ENCODE measurements at places on chromosomes 1 and 21.

DNA sequence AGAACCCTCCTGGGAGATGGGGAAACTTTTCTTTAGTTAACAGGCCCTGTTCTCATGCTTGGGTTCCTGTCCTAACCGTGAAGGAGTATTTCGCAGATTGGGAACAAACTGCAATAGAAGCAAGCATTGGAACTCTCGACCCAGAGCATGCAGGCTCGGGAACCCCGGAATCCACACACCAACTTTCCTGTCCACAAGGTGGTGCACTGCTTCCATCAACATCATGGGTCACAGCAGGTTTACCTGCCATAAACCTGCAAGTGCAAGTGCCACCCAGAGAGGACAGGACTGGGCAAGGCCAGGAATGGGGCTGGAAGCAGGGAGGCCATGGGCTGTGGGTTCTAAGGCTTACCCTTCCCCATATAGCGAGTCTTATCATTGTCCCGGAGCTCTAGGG lies 6.9 kb downstream of the ENO1 start:
- no peak for DNase-seq
- peaks cover 93% of the 10 kb centered on the region for H3K36me3 ChIP-seq
- peak overlapping the region; percentile 61 for H3K27ac ChIP-seq
- peaks cover 57% of the 10 kb centered on the region for H3K4me1 ChIP-seq
- H3K27me3 ChIP-seq, result no peaks in the 10 kb centered on the region

DNA sequence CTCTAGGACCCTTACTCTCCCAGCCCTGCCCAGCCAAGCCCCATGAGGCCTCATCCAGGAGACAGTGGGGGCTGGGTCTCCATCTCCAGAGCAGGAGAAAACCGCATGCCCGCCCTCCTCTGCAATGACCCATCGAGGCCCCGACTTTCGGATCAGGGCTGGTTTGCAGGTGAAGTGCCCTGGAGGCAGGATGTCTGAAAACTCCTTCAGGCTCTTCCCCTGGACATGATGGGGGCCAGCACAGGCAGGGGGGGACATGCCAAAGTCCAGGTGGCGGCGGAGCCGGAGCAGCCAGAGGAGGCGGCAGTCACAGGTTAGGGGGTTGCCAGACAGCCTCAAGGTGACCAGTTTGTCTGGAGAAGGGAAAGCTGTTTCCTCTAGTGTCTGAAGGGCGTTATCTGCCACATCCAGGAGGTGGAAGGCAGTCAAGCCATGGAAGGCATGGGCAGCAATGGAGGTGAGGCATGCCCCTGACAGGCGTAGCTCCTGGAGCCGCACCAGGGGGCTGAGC lies 3.9 kb downstream of the LINGO4 start:
- DNase-seq, result no peak
- peaks cover 7% of the 10 kb centered on the region for H3K27me3 ChIP-seq
- H3K4me1 ChIP-seq, result peaks cover 8% of the 10 kb centered on the region
- H3K36me3 ChIP-seq, result no peaks in the 10 kb centered on the region
- no peak overlapping the region for H3K4me3 ChIP-seq
- H3K27ac ChIP-seq, result no peak overlapping the region

DNA sequence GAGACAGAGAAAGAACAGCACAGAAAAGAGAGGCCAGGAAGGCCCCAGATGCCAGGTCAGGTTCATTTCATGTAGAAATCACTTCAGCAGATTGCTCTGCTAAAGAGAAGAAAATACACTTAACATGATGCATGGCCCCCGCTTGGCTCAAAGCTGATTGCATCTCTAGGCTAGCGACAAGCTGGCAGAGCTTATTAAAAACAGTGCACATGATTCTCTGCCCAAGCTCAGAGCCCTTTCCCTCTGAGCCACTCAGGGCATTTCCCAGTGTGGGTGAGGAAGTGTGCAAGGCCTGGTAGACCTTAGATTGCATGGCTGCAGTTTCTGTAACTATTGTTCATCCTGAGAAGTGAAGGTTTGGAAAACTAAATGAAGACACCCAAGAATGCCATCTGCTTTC lies 3.3 kb upstream of the CAPN9 start:
- H3K27ac ChIP-seq, result no peak overlapping the region
- DNase-seq, result no peak
- H3K4me3 ChIP-seq, result no peak overlapping the region
- H3K27me3 ChIP-seq, result peaks cover 7% of the 10 kb centered on the region
- H3K4me1 ChIP-seq, result peaks cover 4% of the 10 kb centered on the region

GRCh38 chr1:53176452-53177208 lies 20.0 kb upstream of the CPT2 start:
- H3K36me3 ChIP-seq, result no peaks in the 10 kb centered on the region
- no peak for DNase-seq
- H3K27ac ChIP-seq, result no peak overlapping the region

- H3K27me3 ChIP-seq, result peaks cover 28% of the 10 kb centered on the region
- no peaks in the 10 kb centered on the region for H3K36me3 ChIP-seq
- no peak overlapping the region for H3K27ac ChIP-seq
Measured at GRCh38 chr1:203101813-203102634, 16.2 kb upstream of the MYOG start.

DNA sequence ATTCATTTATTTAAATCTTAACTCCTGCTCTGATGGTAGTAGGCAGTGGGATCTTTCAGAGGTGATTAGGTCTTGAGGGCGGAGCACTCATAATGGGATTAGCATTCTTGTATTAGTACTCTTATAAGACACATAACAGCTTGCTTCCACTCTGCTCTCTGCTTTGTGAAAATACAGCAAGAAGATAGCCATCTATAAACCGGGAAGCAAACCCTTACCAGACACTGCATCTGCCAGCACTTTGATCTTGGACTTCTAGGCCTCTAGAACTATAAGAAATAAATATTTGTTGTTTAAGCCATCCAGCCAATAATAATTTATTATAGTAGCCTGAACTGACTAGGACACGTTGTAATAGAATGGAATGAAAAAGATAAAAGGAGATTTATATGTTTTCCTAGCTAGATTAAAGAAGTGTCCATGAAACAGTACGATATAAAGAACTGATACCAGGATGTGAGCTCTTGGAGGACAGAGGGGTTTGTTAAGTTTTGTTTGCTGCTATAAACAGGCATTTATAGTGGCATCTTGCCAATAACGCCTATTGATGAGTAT lies 869.9 kb downstream of the MRPL39 start:
- H3K4me3 ChIP-seq, result no peak overlapping the region
- no peak for DNase-seq
- no peaks in the 10 kb centered on the region for H3K4me1 ChIP-seq
- no peaks in the 10 kb centered on the region for H3K27me3 ChIP-seq
- no peak overlapping the region for H3K27ac ChIP-seq
- H3K36me3 ChIP-seq, result no peaks in the 10 kb centered on the region

- no peak overlapping the region for H3K4me3 ChIP-seq
- H3K36me3 ChIP-seq, result no peaks in the 10 kb centered on the region
- no peak overlapping the region for H3K27ac ChIP-seq
- no peaks in the 10 kb centered on the region for H3K4me1 ChIP-seq
Measured at GRCh38 chr1:181459067-181459466, 24.2 kb upstream of the CACNA1E start.

- peaks cover 13% of the 10 kb centered on the region for H3K4me1 ChIP-seq
- H3K4me3 ChIP-seq, result peak overlapping the region; percentile 88
- H3K36me3 ChIP-seq, result peaks cover 34% of the 10 kb centered on the region
- no peak for DNase-seq
Measured at GRCh38 chr21:45286671-45287437, 841 bp downstream of the POFUT2 start.

- no peak overlapping the region for H3K27ac ChIP-seq
- no peaks in the 10 kb centered on the region for H3K36me3 ChIP-seq
- DNase-seq, result no peak
- H3K4me1 ChIP-seq, result no peaks in the 10 kb centered on the region
- H3K27me3 ChIP-seq, result peaks cover 3% of the 10 kb centered on the region
Measured at GRCh38 chr1:166703726-166704462, 135.4 kb upstream of the POGK start.

- no peaks in the 10 kb centered on the region for H3K27me3 ChIP-seq
Measured at GRCh38 chr1:202987922-202988583, 19.1 kb upstream of the TMEM183A start.

DNA sequence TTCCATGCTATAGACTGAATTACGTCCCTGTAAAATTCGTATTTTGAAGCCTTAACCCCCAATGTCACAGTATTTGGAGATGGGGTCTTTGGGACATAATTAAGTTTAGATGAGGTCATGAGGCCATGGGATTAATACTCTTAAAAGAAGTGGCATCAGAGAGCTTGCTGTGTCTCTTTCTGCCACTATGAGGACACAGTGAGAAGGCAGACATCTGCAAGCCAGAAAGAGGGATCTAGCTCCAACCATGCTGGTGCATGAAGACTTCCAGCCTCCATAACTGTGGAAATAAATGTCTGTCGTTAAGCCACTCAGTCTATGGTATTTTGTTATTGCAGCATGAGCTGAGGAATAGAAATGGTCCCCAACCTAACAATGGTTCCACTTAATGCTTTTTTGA lies 99.0 kb downstream of the LTN1 start:
- H3K4me1 ChIP-seq, result peaks cover 3% of the 10 kb centered on the region
- DNase-seq, result no peak
- no peaks in the 10 kb centered on the region for H3K36me3 ChIP-seq
- peaks cover 22% of the 10 kb centered on the region for H3K27me3 ChIP-seq

DNA sequence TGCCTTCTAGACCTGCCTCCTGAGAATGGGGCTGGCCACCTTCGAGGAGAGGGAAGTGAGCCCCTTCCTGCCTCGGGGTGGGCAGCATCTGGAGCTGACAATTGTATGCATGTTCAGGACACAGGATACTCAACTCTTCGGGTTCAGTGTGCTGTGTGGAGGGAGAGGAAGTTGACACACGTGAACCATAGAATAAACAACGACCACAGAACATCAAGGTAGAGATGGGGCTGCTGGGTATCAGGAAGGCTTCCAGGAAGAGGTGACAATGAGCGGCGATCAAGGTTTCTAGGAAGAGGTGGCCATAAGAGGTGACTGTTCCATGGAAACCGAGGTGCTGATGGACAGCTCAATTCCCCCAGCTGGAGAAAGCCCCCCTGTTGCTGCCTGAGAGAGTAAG lies 22.0 kb downstream of the UBIAD1 start:
- H3K27ac ChIP-seq, result no peak overlapping the region
- H3K27me3 ChIP-seq, result no peaks in the 10 kb centered on the region
- H3K4me3 ChIP-seq, result no peak overlapping the region
- no peak for DNase-seq

DNA sequence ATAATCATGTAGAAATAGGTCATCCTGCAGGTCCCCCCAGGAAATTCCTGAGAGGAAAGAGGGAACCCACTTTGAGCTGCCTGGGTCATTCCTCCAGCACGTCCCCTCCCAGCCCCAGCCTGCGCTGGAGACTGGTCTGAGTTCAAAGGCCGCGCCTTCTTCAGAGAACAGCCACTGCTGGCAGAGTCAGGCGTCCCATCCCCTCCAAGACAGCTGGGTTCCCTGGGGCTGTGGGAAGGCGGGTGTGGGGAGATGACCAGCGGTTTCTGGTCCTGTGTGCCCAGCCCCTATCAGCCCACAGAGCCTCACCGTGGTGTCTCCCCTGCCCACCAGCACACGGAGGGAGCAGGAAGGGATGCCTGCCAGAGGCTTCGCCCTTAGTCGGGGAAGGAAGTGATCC lies 18.0 kb upstream of the TRAPPC10 start:
- DNase-seq, result no peak
- H3K27ac ChIP-seq, result no peak overlapping the region
- no peak overlapping the region for H3K4me3 ChIP-seq
- H3K27me3 ChIP-seq, result no peaks in the 10 kb centered on the region
- H3K4me1 ChIP-seq, result no peaks in the 10 kb centered on the region

DNA sequence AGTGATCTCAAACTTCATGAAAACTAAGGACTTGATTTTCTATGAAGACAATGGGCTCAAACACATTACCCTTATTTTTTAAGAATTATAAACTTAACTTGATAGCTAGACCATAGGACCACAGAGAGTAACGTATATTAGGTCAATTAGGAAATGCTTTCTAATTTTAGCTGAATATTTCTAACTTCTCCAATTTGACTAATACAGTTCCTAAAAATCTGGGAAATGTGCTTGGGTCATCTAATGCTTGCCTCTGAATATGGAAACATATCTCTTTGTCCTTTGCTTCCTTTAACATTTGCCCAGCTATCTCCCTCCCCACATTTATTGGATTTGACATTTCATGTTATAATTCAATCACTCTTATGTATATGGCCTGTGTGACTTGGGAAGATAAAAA lies 141.4 kb downstream of the LHX8 start:
- DNase-seq, result no peak
- no peak overlapping the region for H3K4me3 ChIP-seq
- no peaks in the 10 kb centered on the region for H3K4me1 ChIP-seq
- H3K27me3 ChIP-seq, result no peaks in the 10 kb centered on the region
- H3K36me3 ChIP-seq, result no peaks in the 10 kb centered on the region
- H3K27ac ChIP-seq, result no peak overlapping the region

DNA sequence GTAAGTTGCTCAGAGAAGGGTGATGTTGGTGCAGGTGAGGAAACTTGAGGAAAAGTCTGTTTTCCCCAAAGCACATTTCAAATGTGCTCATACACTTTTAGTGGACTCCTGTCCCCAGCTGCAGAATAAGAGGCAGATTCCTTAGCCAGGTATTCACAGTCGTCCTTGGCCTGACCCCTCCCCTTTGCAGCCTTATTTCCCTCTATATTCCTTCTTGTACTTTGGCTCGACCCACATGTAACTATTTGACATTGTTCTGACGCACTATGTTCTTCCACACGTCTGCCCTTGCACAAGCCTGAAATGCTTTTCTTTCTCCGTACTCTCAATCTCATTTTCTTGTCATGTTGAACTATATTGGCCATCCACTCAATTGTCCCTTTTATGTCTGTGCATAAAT lies 498.4 kb upstream of the USP24 start:
- H3K27me3 ChIP-seq, result peaks cover 4% of the 10 kb centered on the region
- no peak overlapping the region for H3K27ac ChIP-seq
- no peak overlapping the region for H3K4me3 ChIP-seq
- H3K36me3 ChIP-seq, result no peaks in the 10 kb centered on the region

- no peak overlapping the region for H3K4me3 ChIP-seq
- H3K27me3 ChIP-seq, result peaks cover 14% of the 10 kb centered on the region
- DNase-seq, result no peak
- no peaks in the 10 kb centered on the region for H3K36me3 ChIP-seq
Measured at GRCh38 chr1:41907446-41907845, 11.3 kb downstream of the HIVEP3 start.

GRCh38 chr1:163351912-163352311 lies 30.2 kb downstream of the NUF2 start:
- no peaks in the 10 kb centered on the region for H3K4me1 ChIP-seq
- H3K27me3 ChIP-seq, result no peaks in the 10 kb centered on the region
- no peak for DNase-seq
- no peaks in the 10 kb centered on the region for H3K36me3 ChIP-seq
- no peak overlapping the region for H3K27ac ChIP-seq
- no peak overlapping the region for H3K4me3 ChIP-seq

- H3K36me3 ChIP-seq, result peaks cover 4% of the 10 kb centered on the region
- no peak for DNase-seq
- H3K4me1 ChIP-seq, result peaks cover 17% of the 10 kb centered on the region
- no peak overlapping the region for H3K27ac ChIP-seq
- H3K4me3 ChIP-seq, result peak overlapping the region; percentile 91
- H3K27me3 ChIP-seq, result peaks cover 4% of the 10 kb centered on the region
Measured at GRCh38 chr1:52928015-52928404, 934 bp downstream of the SCP2 start.

- peaks cover 19% of the 10 kb centered on the region for H3K27me3 ChIP-seq
- H3K4me1 ChIP-seq, result no peaks in the 10 kb centered on the region
- DNase-seq, result no peak
- no peak overlapping the region for H3K27ac ChIP-seq
Measured at GRCh38 chr21:45049714-45050344, 24.6 kb upstream of the ADARB1 start.
